ENCODE measurements at places on chromosomes 16 and 17.

GRCh38 chr16:261031-261691, 14.6 kb downstream of the RGS11 start:
- no peak for DNase-seq

GRCh38 chr16:13977177-13977576, 57.2 kb downstream of the ERCC4 start:
- DNase-seq: no peak

DNA sequence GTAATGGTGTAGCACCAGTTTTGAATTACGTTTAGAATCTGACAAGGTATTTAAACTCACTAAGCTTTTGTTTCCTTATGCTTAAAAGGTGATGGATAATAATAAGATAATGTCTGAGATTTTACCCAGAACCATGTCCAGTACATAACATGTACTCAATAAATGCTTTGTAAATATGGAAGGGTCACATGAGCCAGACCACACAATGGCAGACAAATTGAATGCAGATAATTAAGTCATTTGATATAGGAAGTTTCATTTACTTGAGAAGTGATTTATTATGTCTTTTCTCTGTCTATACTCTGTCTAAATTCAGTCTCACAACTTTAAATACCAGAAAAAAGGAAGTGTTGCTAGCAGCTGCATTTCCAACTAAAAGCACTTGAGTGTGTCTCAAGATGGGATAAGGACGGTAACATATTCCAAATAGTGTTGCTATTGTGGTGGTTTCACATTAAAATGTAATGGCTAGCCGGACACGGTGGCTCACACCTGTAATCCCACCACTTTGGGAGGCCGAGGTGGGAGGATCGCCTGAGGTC, 52.5 kb upstream of the DHX40 start:
- no peak for DNase-seq

GRCh38 chr16:7336742-7337141, 4.1 kb downstream of the RBFOX1 start:
- DNase-seq: no peak

DNA sequence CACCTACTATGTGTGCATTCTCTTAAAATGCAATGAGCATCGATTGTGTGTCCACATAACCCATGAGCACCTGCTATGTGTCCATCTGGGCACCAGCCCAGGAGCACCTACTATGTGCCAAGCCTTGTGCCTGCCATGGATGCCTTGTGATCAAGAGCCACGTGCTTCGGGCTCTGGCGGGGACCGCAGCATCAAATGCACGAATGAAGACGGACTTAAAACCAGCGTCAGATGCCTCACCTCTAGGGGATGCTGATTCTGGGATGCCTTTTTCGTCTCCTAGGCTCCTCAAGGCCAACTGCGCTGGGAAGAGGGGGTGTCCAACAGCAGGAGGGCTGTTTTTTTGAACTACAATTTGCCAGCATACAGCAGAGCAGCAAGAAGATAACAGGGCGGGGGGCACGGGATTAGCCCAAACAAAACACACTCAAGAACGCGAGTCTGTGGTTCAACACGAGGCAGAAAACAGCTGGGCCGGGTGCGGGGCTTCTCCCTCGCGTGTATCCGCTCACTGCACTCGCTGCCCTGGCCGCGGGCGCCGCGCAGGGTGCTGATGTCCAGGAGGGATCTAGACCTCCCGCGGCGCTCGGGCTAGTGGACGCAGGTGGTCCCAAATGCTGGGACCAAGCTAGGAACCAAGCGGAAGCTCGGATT, 1.2 kb upstream of the GLIS2 start:
- DNase-seq: no peak

DNA sequence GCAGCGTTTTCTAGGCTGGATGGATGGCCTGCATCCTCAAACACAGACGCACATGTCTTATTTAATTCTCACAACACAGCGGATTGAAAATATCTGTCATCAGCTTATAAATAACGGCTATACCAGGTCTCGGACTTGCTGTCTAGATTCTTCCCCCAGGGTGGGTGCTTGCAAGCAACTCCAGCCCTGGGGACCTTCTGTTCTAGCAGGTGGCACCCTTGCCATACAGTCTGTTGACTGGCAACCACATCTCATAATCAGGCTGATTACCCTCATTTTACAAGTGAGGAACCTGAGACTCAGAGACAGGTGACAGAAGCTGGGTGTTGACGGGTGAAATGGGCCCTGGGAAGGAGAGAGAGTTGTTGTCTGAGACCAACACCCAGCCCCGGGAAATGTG, 16.2 kb upstream of the SEZ6 start:
- DNase-seq: no peak

DNA sequence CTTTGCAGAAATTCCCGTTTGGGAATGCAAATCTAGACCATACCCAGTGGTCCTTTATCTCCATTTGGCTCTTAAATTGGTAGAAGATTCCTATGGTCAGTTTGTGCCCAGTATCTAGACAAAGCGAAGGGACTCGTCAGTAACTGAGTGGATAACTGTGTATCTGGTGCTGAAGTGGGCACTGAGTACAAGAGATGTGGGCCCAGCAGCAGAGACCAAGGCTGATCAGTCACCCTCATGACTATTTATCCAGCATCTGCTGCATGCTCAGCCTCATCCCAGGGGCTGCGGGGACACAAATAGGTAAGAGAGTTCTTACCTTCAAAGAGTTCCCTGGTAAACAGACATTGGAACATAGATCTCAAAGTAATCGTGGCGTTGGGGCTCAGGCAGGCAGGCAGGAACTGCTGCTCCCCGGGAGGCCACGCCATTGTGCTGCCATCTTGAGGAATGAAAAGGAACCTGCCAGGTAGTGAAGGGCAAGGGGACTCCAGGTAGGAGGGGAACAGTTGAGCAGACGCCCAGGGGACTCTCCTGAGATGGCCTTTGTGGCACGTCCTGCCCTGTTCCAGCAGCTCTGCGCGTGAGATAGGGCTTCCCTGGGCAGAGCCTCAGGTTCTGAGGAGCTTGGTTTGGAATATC, 10.3 kb downstream of the NT5M start:
- peak; percentile 34 for DNase-seq

DNA sequence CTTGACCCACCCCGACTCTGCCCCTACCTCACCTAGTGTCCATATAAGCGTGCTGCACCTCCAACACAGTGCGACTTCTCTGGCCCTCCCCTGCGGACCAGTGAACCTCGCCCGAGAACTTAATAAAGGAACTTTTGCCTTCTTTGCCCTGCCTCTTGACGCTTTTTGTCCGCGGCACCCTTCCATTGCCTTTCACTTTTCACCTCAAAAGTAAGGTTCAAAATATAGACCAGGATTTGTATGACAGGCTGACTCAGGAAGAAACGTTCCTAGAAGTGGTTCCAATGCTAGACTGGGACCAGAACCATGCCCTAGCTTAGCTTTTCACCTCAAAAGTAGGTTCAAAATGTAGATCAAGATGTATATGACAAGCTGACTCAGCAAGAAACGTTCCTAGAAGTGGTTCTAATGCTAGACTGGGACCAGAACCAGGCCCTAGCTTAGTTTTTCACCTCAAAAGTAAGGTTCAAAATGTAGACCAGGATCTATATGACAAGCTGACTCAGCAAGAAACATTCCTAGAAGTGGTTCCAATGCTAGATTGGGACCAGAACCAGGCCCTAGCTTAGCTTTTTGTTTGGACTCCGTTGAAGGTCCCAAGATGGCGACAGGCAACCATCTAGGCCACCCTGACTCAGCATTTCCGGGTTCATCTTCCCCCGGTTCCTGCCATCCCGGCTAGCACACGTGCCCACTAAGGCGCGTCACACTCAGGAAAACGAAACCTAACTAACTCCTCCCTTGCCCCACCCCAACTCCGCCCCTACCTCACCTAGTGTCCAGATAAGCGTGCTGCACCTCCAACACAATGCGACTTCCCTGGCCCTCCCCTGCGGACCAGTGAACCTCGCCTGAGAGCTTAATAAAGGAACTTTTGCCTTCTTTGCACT, 51.0 kb upstream of the TMEM97 start:
- no peak for DNase-seq

DNA sequence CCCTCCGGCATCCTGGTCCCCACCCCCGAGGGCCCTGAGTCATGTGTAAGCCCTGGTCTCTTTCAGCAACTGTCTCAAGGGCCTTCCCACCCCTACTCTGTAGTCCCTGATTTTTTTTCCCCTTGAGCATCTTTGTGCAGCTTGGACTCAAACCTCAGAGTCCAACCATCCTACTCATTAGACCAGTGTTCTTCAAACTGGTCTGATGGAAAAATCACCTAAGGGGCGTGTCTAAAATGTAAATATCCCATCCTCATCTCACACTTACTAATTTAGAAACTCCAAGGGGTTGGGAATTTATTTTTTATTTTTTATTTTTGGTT, 624 bp downstream of the G6PC3 start:
- DNase-seq: peak; percentile 45

- DNase-seq: no peak
Observed at GRCh38 chr17:48611681-48612455, 1.1 kb upstream of the HOXB7 start.
